ENCODE measurements at places on chromosomes 5 and 9.
A peak's percentile ranks its signal among the peaks of the same experiment; 100 is the strongest.

GRCh38 chr9:9079473-9079872 is 1279.9 kb upstream of the DMAC1 start:
- DNase-seq: no peak

DNA sequence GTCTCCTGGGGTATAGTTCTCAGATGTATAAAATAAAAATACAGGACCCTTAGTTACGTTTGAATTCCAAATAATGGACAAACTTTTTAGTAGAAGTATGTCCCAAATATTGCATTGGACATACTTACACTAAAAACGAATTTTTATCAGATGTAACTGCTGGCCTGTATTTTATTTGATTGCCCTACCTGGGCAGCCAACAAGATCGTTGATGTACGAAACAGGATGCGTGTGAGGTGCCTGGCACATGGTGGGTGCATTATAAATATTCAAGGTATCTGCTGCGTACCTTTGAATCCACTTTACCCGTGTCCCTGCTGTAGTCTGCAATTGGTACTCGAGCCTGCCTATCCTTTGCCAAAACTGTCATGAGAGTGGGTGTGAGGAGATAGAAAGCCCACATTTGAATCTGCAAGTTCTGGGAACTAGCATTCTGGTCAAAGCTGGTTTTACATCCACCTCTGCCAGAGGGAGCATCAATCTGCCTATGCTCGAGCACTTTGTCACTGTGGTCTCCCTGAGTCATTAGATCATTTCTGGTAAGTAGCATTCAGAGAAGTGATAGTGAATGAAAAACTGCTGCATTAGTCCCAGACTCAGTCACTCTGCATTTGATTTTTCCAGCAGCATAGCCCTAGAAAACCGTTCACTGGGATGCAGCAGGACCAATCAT is 133.7 kb upstream of the IQGAP2 start:
- DNase-seq: no peak

- DNase-seq: no peak
These were observed 120.6 kb downstream of the PTTG1 start for GRCh38 chr5:160542281-160542680.

DNA sequence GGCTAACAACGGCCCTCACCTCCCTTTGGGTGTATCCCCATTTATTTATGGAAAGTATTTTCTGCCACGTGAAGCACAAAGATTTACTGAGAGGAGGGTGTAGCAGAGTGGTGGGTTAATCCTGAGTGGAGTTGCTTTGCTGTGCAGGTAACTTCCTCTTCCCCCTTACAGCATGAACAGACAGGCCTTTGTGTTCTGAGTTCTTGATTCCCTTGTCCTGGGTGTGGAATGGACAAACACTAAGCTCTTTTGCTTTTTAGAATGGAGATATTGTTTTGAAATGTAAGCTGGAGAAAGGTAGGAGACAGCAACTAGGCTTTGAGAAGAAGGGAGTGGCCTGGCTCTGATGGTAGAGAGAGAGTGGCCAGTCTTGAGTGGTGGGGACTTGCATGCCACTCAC is 17.1 kb upstream of the GLRX start:
- DNase-seq: no peak

DNA sequence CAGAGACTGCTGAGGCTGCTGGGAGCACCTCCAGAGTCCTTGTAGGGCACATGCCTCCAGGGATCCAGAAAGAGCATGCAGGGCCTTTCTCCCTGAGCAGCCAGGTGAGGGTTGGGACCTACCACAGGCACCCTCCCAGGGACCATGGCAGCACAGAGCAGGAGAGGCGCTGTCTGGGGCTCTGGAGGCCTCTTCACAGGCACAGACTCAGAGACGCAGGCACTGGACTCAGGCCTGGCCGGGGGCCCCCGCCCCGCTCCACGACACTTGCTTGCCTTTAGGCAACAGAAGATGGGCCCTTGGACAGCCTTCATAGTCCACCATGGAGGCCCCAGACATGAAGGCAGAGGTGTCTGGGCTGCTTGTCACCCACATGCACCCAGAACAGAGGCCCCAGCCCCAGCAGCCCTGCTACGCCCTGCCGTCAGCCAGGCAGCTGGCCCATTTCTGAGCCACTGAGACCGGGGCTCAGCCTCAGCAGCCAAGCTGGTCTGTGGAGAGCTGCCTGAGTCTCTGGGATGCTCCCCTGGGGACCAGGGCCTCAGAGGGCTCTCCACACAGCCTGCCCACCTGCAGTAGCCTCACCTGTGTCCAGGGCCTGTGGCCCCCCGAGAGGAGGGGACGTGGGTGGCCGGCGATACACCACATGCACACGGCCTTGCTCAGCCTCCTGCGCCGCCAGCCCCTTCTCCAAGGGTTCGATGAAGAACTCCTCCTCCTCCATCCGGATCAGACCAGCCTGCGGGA is 72.8 kb downstream of the ADAMTS2 start:
- no peak for DNase-seq

GRCh38 chr9:110575169-110575568 is 4.4 kb downstream of the SVEP1 start:
- DNase-seq: no peak

DNA sequence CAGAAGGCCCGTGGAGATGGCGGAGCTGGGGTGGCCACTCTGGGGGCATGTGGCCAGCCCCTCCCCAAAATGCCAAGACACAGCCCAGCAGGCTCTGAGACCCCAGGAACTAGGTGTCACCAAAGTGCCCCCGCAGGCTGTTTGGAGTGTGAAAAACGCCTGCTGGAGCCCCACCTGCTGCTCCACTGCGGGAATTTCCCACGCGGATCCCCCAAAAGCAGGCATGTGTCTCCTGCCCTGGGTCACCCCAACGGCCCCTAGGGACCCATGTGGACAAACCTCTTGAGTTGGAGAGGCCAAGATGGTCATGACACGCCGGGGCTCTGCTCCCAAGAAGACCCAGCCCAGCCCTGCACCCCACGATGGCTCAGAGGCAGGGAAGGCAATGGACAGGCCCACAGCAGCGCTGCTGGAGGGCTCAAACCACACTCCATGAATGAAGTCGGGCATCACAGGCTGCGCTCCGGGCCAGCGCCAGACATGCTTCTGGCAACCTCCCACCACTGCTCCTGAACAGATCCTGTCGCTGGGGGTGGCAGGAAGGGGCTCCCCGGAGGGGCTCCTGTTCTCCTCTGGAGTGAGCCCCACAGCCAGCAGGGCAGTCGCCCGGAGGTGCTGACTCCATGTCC is 15.3 kb downstream of the NOTCH1 start:
- DNase-seq: no peak

DNA sequence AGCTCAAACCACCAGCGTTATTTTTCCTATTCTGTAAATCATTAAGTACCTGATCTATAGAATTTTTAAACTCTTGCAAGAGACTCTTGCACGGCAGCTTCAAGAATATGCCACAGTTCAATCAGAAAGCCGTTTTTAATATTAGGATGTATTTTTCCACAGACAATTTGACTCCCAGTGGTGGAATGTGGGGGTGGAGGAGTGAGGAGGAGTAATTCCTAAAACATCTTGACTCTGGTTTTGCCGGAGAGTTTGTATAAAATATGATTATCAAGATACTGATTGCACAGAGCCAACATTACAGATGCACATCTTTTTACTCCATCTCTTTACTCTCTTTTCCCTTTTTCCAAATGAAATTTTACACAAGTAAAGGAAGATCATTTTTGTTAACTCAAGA is 288.3 kb downstream of the ENC1 start:
- no peak for DNase-seq

DNA sequence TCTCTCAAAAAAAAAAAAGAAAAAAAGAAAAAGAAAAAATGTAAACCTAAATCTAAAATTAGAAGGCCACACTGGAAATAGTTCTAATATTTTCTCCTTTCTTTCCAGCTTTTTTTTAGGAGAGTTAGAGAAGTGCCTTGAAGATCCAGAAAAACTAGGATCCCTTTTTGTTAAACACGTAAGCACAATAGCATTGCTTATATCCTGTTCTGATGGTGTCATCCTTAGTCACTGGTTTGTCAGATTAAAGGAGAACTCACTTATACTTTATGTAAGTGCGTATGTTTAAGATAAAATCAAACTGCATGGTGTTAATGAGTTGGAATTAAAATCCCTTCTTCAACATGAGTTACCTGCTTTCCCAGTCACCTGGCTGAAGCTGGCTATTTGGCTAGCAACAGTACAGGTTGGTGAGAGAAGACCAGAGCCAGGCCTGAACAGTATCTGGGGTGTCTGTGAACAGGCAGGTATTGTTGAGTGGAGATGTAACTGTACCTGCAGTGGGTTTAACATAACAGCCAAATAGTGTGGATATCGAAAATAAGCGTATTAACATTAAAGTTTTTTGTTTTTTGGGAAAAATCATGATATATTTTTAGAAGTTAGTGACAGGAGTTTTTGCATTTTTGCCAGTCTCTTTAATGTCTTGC is 104.7 kb upstream of the OTULINL start:
- DNase-seq: no peak

DNA sequence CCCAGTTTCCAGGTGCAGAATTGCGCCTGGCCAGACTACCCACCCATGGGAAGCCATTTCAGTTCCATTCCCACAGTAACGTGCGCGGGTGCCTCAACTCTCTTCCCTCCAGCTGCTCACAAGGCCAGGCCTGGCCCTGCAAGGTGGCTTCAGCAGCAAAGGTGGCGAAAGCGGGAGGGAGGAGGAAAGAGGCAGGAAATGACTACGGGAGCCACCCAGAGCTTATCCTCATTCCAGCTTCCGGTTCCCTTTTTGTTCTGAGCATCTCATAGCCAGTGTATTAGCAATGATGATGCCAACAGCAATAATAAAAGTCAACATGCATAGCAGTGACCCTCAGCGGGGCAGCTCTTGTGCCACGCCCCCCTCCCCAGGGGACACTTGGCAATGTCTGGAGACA is 101.5 kb upstream of the BOD1 start:
- no peak for DNase-seq

GRCh38 chr5:43037636-43038495 is 2.3 kb downstream of the ANXA2R start:
- DNase-seq: no peak

DNA sequence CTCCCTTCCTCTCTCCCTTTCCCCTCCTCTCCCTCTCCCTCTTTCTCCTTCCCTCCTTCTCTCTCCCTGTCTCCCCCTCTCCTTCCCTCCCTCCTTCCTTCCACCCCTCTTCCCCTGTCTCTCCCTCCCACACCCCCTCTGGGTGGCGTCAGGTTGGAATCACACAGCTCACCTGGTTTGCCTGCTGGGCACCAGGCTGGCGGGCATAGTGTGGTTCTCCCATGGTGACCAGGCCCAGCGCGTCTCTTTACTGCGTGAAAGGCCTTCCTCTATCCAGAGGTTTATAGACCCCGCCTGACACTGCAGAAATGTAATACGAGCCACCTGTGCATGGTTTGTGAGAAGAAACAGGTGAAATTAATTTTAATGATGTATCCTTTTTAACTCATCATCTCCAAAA is 76.2 kb downstream of the MRPL36 start:
- no peak for DNase-seq

- DNase-seq: no peak
These were observed 54.9 kb downstream of the PSD2 start for GRCh38 chr5:139850423-139851016.

- DNase-seq: no peak
These were observed 50.2 kb upstream of the DNAH5 start for GRCh38 chr5:13994621-13995253.

DNA sequence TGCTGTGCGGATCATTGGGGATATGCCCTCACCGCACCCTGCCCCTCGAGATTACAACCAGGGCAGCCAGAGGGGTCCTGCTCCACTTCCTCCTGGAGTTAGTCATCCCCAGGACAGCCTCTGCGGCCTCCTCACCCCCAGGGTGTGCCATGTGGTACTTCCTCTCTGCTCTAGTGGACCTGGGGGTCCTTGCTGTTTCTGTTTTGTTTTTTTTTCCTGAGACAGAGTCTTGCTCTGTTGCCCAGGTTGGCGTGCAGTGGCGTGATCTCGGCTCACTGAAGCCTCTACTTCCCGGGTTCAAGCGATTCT is 5.2 kb upstream of the FCN1 start:
- DNase-seq: no peak

- peak; percentile 51 for DNase-seq
These were observed 110.7 kb downstream of the NR6A1 start for GRCh38 chr9:124660341-124660801.

DNA sequence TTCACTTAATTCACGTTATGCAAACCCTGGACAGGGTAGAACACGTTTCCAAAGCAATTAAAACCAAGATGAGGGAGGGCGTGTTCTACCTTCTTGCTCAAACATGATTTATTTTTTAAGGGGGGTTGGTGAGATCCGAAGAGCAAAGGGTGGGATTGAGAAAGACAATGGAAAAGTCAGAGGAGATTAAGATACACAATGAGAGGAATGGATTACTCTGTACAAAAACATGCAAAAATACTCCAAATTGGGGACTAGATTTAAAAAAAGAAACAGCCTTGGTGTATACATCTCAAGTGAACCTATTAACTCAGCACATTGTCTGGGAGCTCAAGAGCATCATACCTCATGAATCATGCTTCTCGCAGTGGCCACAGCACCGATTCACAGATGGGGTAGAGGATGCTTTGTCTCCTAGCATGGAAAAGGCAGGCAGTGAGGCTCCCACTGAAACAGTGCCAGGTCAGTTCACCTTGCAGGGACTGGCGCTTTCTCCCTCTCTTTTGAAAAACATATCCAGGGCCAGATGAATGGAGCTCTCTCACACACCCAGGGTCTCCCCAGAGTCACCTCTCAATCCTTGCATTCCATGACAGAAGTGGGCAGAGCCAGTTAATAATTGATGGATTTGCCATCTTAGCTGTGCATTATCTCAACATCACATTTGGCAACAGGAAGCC is 459.7 kb downstream of the BNC2 start:
- no peak for DNase-seq
